ENCODE measurements at places on chromosomes 7 and 10.

- no peak for DNase-seq
These were observed 33.6 kb downstream of the PALD1 start for GRCh38 chr10:70512149-70512639.

DNA sequence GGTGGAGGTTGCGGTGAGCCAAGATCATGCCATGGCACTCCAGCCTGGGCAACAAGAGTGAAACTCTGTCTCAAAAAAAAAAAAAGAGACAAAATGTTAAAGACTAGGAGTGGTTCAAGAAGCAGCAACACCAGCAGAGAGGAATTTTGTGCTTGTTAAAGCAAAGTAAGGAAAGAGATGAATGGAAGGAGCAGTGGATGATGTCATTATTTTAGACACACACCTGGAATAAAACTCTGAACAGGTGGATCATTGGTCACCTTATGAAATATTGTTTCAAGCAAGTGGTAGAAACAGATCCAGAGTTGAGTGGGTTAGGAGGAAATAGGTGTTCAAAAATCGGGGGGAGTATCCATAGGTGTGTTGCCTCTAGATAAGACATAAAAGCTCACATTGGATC is 129.7 kb upstream of the FRMD4A start:
- no peak for DNase-seq

DNA sequence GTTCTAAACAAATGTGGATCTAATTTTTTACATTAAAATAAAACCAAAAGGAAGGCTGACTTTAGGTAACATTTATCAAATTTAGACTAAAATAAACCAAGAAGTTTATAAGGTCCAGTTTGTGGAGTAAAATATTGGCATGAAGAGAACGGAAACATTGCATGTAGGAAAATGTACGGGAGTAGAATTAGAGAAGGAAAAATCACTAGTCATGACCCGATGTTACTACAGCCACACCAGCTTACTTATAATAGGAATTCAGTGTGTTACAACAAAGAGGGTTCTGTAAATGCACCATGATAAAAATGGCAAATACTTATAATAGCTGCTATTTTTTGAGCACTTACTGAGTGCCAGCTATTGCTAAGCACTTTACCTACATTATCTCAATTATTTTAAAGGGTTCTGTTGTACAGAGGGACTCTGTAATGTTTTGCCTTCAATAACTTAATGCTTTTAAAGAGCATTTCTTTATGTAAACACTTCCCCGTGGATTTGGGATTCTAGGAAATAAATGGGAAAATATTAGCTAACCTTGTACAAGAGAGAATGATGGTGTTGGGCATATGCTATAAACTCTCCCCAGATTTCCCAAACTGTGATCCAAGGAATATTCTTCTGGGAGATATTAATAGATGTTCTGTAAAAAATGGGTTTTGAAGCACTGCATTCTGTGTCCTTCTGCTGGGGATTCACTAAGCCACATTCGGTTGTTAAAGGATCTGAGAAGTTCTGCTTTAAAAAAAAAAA is 296.7 kb downstream of the BBS9 start:
- peak; percentile 69 for DNase-seq

DNA sequence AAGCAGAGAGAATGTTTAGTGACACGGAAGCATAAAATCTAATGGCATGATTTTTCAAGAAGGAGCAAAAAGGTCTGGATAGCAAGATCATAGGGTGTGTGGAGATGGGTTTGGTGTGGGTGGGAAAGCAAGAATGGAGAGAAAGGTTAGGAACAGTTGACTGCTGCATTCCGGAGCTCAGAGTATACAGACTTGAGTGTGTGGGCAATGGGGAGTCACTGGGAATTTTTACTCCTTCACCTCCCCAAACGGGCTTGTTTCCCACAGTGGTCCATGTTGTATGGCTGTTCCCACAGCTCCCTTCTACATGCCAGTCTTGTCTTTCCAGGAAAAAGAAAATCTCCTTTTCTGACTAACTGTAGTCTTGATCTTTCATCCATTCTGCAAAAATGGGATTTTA is 122.1 kb downstream of the CDK6 start:
- DNase-seq: no peak

DNA sequence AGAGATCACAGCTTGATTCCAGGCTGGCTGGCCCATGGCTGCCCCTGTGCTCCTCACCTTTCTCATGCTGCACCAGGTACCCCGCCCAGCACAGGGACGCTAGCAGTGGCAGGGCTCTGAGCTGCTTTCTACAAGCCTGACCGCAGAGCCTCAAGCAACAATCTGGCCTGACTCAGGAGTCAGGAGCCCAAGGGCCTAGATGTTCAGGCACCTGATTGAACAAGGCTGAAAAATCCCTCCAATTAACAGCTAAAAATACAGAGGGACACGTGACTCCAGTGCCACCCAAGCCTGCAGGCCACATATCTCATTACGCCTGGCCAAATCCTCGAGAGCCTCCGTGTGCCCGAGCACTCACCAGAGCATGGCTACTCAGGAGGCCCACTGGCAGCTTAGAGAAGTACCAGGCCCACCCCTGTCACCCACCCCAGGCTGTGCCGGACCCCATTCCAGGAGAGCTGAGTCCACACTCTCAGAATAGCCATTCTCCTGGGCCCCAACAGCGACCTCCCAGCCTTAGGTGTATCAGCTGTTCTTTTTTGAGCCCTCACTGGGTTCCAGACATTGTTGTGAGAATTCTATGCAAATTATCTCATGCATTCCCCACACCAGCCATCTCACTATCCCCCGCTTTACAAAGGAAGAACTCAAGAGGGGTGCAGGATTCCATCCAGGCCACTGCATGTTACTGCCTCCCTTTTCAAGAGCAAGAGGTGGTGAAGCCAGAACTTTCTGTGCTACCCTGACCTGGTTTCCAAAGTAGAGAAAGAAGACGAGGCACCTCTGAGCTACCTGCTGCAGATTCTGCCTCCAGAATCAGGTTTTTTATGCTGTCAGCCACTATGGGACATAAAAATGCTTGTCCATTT is 98.3 kb downstream of the COL13A1 start:
- DNase-seq: no peak

- no peak for DNase-seq
These were observed 2.0 kb upstream of the KMT2E start for GRCh38 chr7:105011831-105012502.
